T-helper 2 cell (primary cell): ENCODE measurements at places on chromosomes 1 and 21.

- DNase-seq, result no peak
Measured at GRCh38 chr1:161949548-161949947, 74.1 kb downstream of the OLFML2B start.

- no peak for DNase-seq
Measured at GRCh38 chr1:21671915-21672314, 2.8 kb upstream of the RAP1GAP start.

DNA sequence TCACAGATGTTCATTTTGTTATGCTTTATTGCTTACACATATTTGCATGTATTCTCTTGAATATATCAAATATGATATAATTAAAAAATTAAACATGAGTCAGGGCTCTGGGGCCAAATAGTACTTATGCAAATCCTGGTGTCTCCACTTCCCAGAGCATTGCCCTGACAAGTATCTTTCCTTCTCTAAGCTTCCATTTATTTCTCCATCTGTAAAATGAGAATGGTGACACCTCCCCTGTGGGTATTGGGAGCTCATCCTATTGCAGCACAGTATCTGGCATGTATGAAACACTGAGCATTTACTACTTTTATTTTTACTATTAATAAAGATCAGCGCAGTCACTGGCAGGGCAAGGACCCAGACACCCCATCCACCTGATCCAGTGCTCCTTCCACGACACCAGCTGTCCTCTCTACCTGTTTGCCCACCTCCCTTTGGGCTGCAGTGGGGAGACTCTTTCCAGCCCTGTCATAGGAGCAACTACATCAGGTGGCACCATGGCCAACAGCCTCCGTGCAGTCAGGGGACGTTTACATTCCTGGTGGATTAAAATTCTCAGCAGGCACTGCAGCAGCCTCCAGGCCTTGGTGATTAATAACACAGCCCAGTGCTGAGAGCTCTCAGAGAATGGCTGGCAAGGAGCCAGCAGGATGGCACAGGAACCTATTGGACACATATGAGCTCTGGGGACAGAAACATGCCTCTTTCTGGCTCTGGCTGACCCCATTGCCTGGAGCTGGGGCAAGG is 113.0 kb downstream of the DMRTB1 start:
- no peak for DNase-seq

- DNase-seq, result no peak
Measured at GRCh38 chr1:244817415-244817894, 18.0 kb upstream of the COX20 start.

DNA sequence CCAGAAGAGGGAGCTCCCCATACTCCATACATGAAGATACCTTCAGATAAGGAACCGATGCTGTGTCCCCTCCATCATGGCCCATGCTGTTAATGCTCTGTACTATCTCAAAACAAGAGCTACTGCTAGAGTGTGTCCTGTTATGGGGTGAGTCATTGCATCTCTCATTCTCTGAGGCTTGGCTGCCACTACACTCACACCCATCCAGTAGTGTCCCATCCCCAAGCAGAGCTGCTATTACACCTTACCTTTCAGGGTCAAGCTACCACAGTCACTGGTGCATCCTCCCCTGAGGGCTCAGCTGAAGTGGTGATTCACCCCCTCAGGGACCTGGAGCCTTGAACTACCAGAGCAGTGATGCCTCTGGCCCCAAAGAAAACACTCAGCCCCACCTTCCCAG is 198.5 kb downstream of the PLA2G4A start:
- no peak for DNase-seq

DNA sequence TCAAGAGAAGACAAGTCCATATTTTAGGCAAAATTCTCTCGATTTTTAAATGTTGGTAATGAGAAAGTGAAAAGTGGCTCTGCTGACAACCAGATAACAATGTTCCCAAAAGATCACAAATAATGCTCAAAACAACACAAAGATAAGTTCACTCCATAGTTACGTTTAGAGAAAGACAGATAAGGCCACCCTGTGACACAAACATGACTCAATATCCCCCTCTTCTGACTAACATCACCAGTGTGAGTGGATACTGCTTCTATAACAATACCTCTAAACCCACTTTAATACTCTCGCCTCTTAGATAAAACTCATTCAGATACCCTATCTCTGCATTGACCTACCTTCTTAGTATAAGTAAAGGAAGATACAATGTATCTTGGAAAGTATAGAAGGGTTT is 51.2 kb upstream of the RGS7 start:
- DNase-seq, result no peak

DNA sequence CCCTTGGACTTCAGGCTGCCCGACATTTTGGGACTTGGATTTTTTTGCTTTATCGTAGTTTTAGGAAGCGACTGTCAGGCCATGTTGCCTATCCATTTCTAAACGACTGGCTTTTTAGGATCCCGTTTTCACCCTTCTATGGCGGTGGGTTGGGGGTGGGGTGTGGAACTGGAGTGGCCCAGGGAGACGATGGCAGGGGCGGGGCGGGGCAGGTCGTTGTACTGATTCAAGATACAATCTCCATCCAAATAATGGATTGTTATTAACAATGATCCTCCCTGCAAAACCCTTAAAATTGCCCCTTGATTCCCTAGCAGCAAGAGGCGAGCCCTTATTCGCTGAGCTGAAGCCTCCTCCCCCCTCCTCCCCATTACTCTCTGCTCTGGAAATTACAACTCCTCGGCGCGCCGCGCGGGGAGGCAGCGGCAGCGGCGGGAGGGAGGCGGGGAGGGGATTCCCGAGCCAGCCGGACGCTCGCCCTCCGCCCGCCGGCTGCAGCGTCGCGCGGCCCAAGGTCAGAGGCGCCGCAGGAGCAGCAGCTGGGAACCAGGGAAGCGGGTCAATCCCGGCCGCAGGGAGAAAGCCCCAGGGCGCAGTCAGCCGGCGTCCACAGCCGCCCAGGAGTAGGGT is at the start of gene TRIM67:
TRIM67 (plus strand) TSS at position 392 of the 630 bp plus-strand sequence. CDS start 912 bp downstream, outside the sequence.
- no peak for DNase-seq

- DNase-seq, result no peak
Measured at GRCh38 chr21:42338729-42339715, 11.8 kb downstream of the TFF2 start.

DNA sequence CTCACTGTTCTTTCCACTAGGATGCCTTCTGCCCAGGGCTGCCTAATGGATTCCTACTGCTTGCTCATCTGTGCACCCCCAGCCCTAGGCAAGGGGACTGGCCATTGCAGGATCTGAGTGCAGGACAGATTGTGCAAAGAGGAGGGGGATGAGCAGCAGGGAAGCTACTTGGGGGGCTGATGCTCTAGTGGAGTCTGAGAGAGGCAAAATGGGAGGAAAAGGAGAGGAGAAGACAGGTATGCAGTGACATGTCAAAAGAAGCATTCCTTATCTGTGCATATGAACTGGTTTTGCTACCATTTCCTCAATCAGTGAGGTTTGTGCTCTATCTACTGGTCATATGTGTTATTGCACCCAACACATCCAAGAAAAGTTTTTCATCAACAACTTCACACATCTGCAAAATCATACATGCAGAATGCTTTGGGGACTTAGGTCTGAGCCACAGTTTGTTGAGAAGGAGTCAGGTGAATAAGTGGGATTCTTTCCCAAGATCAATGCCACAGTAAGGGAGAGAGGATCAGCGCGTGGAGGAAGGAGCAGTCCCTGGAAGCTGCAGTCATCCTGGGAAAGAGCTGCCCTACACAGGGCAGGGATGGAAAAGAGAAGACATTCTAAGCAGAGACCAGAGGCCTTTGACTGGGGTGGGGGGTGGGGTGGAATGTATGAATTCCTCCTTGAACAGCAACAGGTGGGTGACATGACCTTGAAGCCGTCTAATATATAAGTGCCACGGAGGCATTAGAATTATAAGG is 14.4 kb downstream of the SLC5A9 start:
- no peak for DNase-seq

GRCh38 chr1:115337633-115338456 is at the start of gene NGF:
NGF (minus strand) TSS chr1:115338249; CDS start chr1:115286795, 51,454 bp downstream.
- DNase-seq, result no peak

DNA sequence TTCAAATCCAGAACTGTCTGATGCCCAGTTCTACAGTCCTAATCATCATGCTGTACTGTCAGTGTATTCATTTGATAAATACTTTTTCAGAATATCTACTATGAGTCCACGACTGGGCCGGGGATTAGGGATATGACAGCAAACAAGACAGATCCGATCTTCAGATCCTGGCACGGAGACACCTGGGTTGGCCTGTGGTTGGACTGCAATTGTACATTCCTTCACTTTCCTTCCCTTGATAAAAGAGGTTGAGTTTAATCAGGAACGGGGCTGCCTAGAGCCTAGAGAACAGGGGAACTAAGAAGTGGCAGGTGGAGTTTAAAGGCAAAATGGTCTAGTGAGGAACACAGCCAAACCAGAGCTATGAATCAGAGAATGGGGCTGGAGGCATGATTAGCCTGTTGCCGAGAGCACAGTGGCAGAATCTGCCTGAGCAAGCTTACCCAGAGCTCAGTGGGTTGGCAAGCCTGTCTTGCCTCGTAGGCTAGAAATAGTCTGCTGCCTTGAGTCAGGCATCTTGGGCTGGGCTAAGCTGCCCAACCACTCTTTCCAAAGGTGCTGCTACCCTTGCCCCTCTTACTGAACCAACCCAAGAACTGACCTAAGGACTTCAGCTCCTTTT is 38.1 kb upstream of the PTCH2 start:
- DNase-seq, result no peak

DNA sequence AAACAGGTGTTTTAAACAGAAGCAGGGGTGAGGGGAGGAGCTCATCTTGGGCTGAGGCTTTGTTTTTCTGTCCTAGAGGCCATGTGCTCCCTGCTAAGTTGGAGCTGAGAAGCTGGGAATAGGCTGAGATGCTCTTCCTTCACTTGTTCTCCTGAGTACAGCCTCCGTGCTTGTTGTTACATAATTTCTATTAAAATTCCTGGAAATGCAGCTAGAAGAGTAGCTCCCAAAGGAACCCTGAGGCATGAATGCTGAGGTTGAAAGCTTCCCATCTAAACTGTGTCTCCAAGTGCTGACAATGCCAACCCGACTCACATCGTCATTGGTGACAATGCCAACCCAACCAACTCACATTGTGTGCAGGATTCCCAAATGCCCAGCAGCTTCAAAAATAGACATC is 12.6 kb upstream of the ITPKB start:
- no peak for DNase-seq

GRCh38 chr1:58583496-58583895 is 6.4 kb upstream of the TACSTD2 start:
- no peak for DNase-seq

GRCh38 chr1:62395291-62395690 is 41.6 kb upstream of the USP1 start:
- no peak for DNase-seq

DNA sequence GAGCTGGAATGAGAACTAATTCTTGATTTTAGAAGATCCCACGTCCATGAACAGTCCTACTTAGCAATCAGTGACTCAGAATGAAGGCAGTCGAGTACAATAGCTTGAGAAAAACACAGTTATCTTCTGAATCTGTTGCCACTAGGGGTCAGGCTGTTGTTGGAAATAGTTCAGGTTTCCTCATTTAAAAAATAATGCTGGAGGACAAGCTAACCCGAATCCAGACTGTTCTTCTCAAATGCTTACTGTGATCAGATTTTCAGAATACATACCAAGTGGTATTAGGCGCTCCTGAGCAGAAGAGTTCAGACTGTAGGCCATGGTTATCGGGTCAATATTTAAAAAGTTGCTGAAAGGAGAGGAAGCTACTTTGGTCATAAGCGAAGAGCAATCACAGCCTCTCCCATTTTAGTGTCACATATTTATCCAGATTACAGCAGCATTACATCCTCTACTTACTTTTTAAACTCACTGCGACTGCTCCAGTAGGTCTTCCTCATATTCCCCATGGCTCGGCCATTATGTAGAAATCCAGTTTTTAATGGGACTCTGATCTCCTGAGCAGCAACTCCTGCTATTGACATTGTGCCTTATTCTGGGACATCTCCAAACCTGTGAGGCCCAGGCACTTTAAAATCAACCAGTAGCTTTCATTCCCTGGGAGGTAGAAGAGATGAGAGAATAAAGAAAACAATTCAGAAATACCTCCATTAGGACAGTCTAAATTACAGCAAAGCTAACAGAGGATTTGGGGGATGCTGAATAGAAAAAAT is 10.9 kb downstream of the ERRFI1 start:
- peak; percentile 76 for DNase-seq

GRCh38 chr1:145701306-145701862 is 5.8 kb downstream of the PDZK1 start:
- no peak for DNase-seq

GRCh38 chr1:164891615-164892014 is 332.6 kb downstream of the PBX1 start:
- no peak for DNase-seq

DNA sequence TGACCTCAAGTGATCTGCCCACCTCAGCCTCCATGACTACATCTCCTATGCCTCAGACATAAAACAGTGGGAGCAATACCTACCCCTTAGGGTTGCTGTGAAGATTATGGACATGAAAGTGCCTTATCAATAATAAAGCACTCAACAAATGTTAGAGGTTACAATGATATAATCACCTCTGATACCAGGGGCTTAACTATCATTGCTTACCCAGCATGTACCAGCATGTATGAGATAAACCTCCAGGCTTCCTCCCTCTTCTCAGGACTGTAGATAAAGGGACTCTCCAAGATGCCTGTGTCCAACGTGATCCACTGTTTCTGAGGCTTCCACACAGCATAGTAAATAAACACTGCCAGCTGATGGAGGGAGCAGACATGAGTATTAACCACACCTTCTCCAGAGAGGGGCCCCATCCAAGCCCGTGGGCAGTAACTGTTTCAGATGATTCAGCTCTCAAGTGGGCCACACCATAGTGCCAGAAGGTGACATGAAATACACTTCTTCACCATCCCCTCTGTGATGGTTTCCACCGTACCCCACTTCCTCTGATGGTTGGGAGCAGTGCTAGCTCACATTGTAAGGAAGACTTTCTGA is 26.2 kb downstream of the RHBDL2 start:
- no peak for DNase-seq

DNA sequence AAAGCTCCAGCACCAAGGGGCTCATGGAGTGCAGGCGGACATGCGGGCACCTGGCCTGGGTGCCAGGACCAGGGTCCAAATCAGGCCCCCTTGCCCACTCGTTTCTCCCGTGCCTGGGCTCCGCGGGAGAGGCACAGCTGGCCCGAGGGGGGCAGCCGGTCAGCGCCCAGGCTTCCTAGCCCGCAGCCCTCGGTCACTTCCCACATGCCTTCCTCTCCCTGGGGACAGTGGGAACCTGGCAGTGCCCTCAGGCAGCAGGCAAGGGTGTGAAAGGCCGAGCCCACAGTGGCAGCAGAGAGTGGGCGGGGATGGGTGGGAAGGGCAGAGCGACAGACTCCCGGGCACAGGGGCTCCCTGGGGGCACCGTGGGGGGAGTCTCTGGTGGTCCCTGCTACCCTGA is 69.8 kb downstream of the MEGF6 start:
- DNase-seq, result no peak

GRCh38 chr1:183954496-183954895 is 83.0 kb downstream of the COLGALT2 start:
- DNase-seq, result no peak

- DNase-seq, result no peak
Measured at GRCh38 chr1:2972011-2972878, 49.0 kb upstream of the ACTRT2 start.

DNA sequence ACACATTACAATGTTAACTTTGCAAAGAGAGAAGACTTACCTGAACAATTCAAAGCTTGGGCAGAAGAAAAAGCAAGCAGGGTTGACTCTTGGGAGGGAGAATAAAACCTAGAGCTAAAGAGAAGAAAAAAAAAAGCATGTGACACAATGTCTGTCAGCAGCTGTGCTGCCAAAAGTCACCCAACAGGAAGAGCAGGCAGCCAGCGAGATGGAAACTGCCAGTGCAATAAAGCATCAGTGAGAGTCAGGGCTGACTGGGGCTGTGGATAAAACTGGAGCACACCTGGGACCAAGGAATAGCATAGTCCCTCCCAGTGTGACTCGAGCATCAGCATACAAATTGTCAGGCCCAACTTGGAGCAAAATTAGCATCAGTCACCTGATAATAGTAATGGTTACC is 65.0 kb upstream of the SLC22A15 start:
- no peak for DNase-seq
